Fibroblast of villous mesenchyme (primary cell): ENCODE measurements at places on chromosomes 12 and 14. TPM values are rescaled to one million over a fixed set of nuclear protein-coding genes. Genes with fewer than 3 reads are reported as not detected.

TAS2R7 gene
- total RNA-seq = 0.32 TPM in 1 of 2 replicates, not detected in the other

MFAP5 gene
- 0.86 and 4.8 TPM in 2 replicates for total RNA-seq

VRTN gene
- total RNA-seq = not detected in 2 replicates

EPYC gene
- not detected in 2 replicates for total RNA-seq

NANOG gene
- total RNA-seq = not detected in 2 replicates

DNA sequence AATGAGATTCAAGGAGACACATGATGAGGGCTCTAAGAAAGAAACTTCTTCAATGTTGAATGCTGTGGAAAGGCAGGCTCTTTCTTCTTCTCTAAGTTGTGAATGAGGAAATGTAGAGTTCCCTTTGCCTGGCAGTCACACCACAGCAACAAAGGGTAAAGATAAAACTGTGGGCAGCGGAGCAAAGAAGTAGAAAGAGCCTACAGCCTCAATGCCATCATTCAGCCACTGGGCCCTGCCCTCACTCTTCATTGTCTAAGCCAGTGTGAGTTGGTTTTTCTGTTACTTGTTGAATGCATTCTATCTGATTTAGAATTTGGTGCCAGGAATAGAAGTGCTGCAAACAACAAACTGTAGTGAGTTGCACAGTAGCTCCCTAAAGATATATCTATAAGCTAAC, 12.2 kb downstream of the SDR9C7 start:
- no peak for DNase-seq

- peak; percentile 79 for DNase-seq
Observed at GRCh38 chr14:61569812-61570548, 125.3 kb upstream of the HIF1A start.

- DNase-seq = peak; percentile 86
Observed at GRCh38 chr12:6292606-6293005, 17.9 kb upstream of the PLEKHG6 start.

GRCh38 chr12:116535241-116535640, 23.9 kb upstream of the MAP1LC3B2 start:
- no peak for DNase-seq

DNA sequence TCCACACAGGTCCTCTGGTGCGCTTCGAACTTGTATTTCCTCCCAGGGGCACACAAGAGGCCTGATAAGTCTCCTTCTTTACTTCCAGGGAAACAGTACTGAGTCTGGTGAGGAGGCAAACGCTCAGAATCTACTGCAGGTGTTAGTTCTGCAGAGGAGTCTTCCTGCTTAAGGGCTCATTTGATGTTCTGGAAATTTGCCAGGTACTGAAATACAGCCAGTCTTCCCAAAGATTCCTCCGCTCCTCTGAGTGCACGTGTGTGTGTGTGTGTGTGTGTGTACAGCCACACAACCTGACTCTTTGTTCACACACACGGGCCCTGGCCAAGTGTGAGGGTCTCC, 92.0 kb downstream of the FBXL14 start:
- DNase-seq = peak; percentile 52

GRCh38 chr12:106790020-106790419, 15.5 kb downstream of the RIC8B start:
- DNase-seq = no peak

DNA sequence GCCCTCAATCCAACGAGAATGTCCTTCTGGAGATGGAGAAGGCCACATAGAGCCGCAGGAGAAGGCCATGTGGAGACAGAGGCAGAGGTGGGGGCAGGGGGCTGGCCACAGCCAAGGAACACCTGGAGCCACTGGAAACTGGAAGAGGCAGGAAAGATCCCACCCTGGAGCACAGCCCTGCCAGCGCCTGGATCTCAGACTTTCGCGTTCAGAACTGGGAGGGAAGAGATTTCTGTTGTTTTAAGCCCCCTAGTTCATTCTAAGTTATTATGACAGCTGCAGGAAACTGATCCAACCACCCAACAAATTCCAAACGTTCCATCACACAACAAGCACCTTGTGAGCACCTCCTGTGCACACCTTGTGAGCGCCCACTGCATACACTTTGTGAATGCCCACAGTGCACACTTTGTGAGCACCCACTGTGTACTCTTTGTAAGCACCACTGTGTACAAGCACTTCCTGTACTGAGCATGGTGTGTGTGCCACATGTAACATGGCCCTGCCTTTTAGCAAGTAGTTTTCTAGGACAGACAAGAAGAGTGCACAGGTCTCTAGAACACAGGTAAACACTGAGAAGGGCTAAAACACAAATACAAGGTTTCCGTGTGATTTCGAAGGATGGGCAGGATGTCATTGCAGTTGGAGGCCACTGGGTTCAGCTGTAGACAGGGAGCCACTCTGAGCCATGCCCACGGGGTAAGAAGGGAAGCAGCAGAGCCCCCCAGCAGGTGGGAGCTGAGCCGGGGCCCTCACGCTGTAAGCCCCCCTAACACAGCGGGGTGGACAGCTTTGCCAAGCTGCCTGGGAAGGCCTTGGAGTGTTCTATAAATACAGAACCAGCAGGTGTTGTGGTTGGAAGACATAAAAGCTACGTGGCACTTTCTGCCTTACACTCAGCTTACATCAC, 15.4 kb downstream of the RIMBP2 start:
- DNase-seq = no peak
